ENCODE measurements at places on chromosomes 11 and 22.

GRCh38 chr11:95327273-95327948 is 96.4 kb upstream of the SESN3 start:
- DNase-seq, result no peak

GRCh38 chr11:20156280-20156875 is 3.9 kb downstream of the DBX1 start:
- no peak for DNase-seq

DNA sequence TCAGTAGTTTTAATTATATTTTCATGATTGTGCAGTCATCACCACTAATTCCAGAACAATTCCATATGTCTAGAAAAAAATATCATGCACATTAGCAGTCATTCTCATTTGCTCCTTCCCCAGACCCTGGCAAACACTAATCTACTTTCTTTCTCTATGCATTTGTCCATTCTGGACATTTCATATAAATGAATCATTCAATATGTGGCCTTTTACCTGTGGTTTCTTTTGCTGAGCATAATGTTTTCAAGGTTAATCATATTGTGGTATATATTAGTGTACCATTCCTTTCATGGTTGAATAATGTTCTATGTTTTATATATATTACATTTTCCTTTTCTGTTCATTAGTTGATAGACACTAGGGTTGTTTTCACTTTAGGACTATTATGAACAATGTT is 811.1 kb upstream of the RAG2 start:
- DNase-seq, result no peak

- no peak for DNase-seq
These were observed 630.2 kb upstream of the LUZP2 start for GRCh38 chr11:23866641-23867040.

GRCh38 chr11:124219126-124219525 is 21.8 kb upstream of the OR8G1 start:
- peak; percentile 21 for DNase-seq

GRCh38 chr22:36224245-36224644 is 15.1 kb downstream of the APOL2 start:
- no peak for DNase-seq

- no peak for DNase-seq
These were observed 43.9 kb upstream of the DLAT start for GRCh38 chr11:111981270-111981669.

- DNase-seq, result no peak
These were observed 971 bp downstream of the TUBGCP6 start for GRCh38 chr22:50243685-50244419.

- DNase-seq, result no peak
These were observed 101.1 kb downstream of the HIPK3 start for GRCh38 chr11:33358150-33358831.

- DNase-seq, result no peak
These were observed 39.7 kb downstream of the ADAMTS15 start for GRCh38 chr11:130487924-130488815.

- no peak for DNase-seq
These were observed at the start of gene TP53AIP1 for GRCh38 chr11:128942817-128943427. Gene TP53AIP1, minus strand, starts transcription at chr11:128942871. Its CDS starts 5,053 bp downstream, at chr11:128937818.

DNA sequence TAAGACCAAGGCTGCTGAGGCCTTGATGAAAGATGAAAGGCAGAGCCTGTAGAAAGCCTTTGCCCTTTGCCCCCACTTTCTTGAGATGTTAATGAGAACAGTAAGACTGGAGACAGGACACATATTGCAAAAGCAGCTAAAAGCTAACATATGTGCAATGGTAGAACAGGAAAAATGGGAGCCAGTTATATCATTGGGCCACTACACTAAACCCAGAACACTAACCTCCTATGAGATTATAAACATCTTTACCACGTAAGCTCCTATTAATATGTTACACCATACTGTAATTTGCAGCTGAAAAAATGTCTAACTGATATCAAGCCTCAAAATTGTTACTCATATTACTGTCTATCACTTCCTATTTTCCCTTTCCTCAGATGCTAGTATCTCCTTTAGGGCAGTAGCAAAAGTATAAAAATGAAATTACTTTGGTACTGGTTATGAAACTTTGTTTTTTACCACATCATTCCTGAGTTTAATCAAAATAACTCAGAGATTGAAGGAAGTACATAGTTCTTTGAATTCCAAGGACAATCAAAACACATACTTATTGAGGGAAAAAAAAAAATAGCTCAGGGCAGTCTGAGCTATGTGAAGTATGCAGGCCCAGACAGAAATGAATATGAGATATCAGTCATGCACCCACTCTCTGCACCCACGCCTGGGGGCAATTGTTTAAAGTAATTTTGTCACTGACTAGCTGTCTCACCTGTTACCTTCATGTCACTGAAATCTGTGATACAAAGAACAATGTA is 9.1 kb downstream of the HPS5 start:
- peak; percentile 55 for DNase-seq

- DNase-seq, result no peak
These were observed 3.6 kb upstream of the OR2AT4 start for GRCh38 chr11:75100314-75100713.

- no peak for DNase-seq
These were observed 33.3 kb downstream of the ELF5 start for GRCh38 chr11:34480314-34480713.

- no peak for DNase-seq
These were observed 23.9 kb downstream of the MYO7A start for GRCh38 chr11:77151804-77152509.

DNA sequence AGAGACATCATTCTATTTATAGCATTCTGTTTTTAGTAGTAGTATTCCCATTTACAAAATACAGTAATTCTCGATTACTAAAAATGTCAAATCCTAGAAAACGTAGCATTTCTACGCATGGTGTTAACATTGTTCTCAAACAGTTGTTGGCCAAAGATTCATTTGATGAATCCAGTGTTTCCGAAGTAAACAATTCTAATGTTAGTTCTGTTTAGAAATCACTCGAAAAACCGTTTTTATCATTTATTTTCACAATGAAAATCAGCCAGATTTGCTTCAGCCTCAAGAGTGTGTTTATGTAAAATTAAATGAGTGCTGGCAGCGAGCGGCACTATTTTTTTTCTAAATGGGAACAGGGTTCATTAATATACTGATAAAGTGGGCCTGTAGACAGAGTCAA is 7.1 kb downstream of the MS4A18 start:
- no peak for DNase-seq

GRCh38 chr11:72766152-72766902 is 14.1 kb upstream of the ARAP1 start:
- no peak for DNase-seq

- DNase-seq, result no peak
These were observed 9.1 kb downstream of the GAL3ST1 start for GRCh38 chr22:30565341-30565740.

DNA sequence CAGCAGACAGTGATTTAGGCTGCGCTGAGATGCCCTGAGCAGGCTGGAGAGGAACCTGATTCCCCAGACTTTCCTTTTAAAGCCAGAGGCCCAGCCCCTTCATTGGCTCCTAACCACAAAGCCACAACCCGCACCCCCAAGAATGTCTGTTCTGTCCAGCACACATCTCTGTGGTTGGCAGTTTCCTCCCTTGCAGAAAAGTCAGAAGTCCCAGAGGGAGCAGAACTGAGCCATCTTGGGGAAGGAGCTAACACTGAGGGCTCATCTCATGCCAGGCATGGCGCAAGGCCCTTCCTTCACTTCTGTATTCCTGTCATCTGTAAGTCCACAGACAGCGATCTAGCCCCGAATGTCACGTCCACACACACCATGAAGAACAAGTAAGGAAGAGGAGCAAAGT is 97.1 kb upstream of the SYT13 start:
- no peak for DNase-seq

GRCh38 chr22:33070600-33070999 is 12.4 kb upstream of the SYN3 start:
- DNase-seq, result no peak

DNA sequence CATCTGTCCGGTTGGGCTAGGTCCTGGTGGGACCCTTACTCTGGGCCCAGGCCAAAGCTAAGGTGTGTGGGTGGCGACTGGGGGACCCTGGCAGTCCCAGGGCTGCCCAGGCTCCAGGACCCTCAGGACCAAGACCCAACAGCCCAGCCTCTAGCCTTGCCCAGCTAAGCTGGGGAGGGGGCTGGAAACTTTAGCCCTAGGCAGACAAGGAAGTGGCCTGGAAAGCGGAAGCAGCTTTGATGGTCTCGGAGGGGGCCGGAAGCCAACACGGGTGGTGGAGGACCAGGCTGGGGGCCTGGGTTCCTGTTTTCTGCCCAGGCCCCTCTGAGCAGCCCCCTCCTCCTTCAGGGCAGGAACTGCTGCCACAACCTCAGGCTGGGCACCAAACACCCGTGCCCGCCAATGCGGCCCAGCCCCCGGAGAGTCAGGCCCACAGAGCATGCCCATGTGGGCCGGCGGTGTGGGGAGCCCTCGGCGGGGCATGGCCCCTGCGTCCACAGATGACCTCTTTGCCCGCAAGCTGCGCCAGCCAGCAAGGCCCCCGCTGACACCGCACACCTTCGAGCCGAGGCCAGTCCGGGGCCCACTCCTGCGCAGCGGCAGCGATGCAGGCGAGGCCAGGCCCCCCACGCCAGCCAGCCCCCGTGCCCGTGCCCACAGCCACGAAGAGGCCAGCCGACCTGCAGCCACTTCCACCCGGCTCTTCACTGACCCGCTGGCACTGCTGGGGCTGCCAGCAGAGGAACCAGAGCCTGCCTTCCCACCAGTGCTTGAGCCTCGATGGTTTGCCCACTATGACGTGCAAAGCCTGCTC is 2.8 kb downstream of the SIPA1 start:
- DNase-seq, result no peak

DNA sequence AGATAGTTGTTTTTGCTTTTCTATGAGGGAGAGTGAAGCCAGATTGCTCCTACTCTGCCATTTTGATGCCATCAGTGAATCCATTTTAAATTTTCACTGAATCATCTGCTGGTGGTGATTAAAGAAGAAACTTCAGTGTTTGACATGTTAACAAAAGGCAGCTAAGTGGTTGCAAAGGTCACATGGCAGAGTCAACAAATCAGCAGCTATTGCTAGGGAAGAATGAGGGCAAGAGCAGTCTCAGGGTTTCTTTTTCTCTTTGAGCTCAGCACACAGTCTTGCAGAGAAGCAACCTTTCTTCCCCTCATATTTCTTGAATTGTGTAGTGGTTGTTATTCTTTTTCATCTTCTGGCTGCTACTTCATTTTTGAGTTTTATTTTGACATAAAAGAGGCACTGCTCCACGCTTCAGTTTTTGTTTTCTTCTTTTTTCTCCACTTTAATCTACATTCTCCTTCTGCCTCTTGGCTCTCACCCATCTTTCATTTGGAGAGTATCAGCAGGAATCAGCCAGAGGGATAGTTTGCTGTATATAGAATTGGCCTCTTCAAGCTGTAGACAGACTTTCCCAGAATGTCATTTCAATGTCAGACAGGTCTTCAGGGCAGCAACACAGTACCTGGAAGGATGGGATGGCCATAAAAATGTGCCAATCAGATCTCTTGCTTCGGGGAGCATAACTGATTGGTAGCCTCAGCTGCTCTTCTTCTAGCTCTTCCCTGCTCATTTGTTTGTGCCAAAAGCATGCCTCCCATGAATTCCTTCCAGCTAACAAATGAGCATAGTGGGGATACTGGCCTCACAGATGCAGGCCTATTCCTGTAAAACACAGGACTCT is 153.9 kb downstream of the TRPC6 start:
- DNase-seq, result no peak

DNA sequence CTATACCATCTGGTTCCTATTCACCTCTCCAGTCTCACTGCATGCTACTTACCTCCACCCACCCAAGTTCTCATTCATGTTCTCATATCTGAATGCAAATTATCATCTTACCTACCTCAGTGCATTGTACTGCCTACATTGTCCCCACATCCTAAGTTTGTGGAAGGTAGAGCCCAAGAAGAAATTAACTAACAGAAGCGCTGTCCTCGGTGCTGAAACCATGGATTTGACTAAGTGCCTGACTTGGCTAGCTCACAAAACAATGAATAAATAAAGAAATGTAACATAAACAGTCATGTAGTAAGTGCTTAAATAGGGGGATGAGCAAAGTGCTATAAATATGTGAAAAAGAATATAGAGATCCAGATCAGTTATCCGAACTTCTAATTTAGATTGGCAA is 63.2 kb downstream of the GRIA4 start:
- peak; percentile 2 for DNase-seq

DNA sequence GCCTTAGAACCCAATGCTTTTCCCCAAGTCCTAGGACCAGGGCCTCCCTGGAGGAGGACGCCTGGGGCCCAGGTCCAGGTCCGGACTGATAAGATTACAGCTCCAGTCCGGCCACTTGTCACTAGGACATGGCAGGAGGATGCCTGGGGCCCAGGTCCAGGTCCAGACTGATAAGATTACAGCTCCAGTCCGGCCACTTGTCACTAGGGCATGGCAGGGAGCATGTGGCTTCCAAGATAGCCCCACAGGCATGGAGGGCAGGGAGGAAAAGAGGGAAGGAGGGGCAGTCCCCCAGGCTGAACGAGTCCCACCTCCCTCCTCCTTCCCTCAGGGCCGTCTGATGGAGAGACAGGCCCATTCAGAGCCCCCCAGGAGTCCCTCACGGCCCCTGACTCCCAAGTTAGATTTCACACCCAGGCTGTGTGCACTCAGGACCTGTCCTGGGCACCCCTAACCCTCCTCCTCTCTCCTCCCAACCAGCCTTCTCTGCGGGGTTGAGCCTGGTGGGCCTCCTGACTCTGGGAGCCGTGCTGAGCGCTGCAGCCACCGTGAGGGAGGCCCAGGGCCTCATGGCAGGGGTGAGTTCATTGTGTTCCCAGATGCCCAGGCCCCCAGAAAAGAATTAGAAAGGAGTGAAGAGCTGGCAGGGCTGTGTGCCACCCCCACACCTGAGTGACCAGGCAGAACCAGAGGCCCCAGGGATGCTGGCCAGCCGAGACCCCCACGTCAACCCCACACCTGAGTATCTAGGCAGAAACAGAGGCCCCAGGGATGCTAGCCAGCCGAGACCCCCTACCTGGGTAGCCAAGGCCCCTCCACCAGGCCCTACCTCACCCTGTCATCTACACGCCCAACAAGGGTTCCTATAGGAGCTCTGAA is 2.1 kb downstream of the TSPAN32 start:
- DNase-seq, result no peak

DNA sequence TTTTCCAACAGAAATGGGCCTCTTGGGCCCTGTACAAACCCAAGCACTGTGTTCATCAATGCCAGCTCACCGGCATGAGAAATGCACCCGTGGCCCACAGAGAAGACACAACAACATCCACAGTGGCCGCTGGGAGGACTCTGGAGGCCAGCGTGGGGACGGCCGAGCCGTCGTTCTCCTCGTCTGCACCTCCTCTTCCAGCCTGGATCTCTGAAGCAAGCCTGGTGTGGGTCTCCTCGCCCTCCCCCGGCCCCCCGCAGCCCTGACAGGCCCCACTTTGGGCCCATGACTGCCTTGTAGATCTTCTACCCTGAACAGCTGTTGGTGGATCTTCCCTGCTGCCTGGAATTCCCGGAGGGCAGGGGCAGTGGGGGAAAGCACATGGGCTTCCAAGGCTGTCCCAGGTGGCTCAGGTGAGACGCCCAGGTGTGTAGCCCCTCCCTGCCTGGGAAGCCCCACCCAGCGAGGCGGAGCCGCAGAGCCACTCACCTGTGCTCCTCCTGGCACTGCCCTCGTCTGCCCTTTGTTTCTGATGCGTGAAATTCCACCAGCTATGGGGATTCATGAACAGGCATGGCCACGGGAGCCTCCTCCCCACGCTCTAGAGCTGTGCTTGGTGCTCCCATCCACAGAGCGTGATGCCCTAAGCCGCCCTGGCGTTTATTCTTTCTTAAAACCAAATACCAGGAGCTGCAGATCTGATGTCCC is 225.9 kb downstream of the BRD1 start:
- DNase-seq, result no peak

GRCh38 chr22:47043835-47044721 is 281.6 kb downstream of the TBC1D22A start:
- DNase-seq, result peak; percentile 60

All from COLO829 (cell line).